ENCODE measurements at places on chromosomes 5 and 9.

DNA sequence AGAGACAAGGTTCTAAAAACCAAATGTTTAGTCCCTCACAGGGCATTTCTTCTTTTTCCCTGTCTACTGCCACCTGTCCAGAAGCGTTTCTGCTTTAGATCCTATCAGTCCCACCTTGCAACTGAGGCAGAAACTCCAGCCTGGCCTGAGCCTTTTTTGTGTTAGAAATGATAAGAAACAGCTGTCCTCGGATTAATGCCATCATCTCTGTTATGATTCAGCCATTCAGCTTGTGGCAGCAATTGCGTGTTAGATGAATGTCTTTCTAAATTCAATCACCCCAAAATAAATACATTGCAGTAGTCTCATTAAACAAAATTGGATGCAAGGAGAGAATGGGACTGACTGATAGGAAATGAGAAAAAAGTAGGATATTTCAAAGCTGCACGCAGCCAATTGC, 28.3 kb upstream of the FRMPD1 start:
- no peak for DNase-seq
- H3K27ac ChIP-seq, result no peak overlapping the region
- H3K36me3 ChIP-seq, result no peaks in the 10 kb centered on the region
- no peaks in the 10 kb centered on the region for H3K4me1 ChIP-seq
- no peaks in the 10 kb centered on the region for H3K27me3 ChIP-seq

DNA sequence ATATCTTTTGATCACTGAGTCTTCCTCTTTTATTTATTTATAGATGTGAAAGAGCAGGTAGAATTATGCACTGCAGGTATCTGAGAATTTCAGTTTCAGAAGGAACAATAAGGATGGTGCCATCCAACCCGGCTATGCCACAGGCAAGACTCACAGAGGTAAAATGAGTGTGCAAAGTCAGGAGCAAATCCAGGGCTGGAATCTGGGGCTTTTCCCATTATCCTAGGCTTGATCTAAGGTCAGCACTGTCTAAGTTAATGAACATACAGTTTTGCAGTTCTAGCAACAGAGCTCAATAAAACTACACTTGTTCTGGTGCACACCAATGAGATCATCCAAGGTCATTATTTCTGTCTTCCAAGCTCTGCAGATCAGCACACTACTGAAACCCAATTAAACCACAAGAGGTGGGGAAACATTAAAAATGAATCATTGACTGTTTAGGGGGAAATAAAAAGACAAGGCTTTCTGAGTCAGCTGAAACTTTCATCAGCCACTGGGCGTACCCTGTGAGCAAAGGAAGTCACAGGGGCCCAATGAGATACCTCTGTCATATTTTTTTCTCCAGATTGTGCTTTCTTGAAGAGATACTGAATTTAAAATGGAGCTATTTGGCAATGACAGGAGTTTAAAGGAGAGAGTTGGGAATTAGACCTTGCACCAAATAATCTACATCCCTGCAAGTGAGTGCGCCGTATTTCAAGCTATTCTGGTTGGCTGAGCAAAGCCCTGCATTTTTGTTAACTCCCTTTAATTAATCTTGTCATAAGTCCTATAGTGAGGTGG, 662.2 kb upstream of the ZNF608 start:
- DNase-seq, result no peak
- H3K4me1 ChIP-seq, result peaks cover 30% of the 10 kb centered on the region
- no peak overlapping the region for H3K27ac ChIP-seq

DNA sequence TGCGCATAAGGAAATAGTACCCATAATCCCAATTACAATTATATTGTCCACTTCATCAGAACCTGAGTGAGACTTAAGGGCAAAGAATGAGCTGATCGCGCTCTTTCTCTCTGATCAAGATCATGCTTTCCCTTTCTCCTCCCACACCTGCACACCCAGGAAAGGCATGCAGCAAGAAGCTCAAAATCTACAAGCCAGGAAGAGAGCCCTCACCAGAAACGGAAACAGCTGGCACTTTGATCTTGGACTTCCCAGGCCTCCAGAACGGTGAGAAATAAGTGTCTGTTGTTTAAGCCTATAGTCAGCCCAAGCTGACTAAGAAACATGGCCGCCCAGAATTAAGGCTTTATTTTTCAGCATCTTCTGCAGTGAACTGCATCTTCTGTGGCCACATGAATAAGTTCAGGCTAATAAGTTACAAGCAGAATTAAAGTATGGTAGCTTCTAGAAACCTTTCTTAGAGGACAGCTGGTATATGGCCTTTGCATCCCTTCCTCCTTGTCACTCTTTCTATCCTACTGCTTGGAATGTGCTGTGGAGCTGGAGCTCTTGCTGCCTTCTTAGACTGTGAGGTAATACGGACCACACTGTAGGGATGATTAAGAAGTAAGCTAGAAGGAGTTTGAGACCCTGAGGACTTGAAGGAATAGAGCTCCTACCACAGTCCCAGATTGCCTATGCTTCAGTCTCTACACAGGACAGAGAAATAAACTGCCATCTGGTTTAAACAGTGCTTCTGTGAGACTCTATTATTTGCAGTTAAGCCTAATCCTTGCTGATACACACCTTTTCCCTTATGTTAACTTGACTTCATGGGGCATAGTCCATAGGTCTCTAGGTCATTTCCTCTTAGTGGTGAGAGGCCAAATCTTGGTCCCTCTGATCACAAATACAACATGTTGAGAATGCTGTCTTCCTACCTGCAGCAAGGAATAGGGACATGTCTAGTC, 17.2 kb downstream of the OR2S2 start:
- no peaks in the 10 kb centered on the region for H3K4me1 ChIP-seq
- no peaks in the 10 kb centered on the region for H3K27me3 ChIP-seq
- no peak overlapping the region for H3K27ac ChIP-seq
- DNase-seq, result no peak
- no peak overlapping the region for H3K4me3 ChIP-seq

DNA sequence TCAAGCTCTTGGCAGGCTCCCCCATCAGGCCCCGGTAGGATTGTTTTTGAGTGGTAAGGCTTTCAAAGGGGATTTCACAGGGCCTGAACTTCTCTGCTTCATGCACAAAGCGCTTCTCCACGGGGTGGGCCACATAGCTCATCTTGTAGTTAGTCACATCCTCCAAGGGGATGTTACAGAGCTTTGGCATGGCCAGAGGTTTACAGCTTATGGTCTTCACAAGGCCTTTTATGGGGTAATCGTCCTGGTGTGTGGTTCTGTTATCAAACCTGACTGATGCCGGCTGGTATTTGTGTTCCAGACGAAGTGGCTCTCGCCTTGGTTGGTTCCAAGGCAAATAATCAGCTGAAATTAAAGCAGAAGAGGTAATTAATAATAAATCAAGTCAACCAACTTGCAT, 104.3 kb downstream of the SAXO1 start:
- H3K27ac ChIP-seq, result no peak overlapping the region
- H3K4me1 ChIP-seq, result no peaks in the 10 kb centered on the region
- H3K27me3 ChIP-seq, result no peaks in the 10 kb centered on the region

DNA sequence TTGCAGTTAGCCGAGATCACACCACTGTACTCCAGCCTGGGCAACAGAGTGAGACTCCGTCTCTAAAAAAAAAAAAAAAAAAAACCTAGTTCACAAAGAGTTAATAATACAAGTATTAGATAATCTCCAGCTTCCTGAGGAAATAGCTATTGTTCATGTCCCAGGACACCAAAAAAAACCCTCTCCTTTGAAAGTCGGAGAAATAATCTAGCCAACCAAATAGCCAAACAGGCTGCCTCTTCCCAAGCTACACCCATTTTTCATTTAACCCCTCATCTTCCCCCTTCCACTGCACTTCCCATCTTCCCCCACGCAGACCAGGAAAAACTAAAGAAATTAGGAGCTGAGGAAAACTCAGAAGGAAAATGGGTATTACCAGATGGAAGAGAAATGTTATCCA, 23.6 kb downstream of the CNOT8 start:
- no peak overlapping the region for H3K4me3 ChIP-seq
- H3K36me3 ChIP-seq, result peaks cover 12% of the 10 kb centered on the region
- no peaks in the 10 kb centered on the region for H3K27me3 ChIP-seq
- DNase-seq, result no peak
- no peaks in the 10 kb centered on the region for H3K4me1 ChIP-seq

GRCh38 chr5:22693121-22693520, 160.0 kb downstream of the CDH12 start:
- H3K4me3 ChIP-seq, result no peak overlapping the region
- H3K27me3 ChIP-seq, result no peaks in the 10 kb centered on the region
- no peaks in the 10 kb centered on the region for H3K4me1 ChIP-seq

- no peak overlapping the region for H3K27ac ChIP-seq
- peaks cover 6% of the 10 kb centered on the region for H3K4me1 ChIP-seq
- H3K27me3 ChIP-seq, result no peaks in the 10 kb centered on the region
- peak; percentile 37 for DNase-seq
- no peaks in the 10 kb centered on the region for H3K36me3 ChIP-seq
- no peak overlapping the region for H3K4me3 ChIP-seq
These were observed 2.6 kb upstream of the GCNT1 start for GRCh38 chr9:76456202-76456926.

- H3K27me3 ChIP-seq, result no peaks in the 10 kb centered on the region
- no peaks in the 10 kb centered on the region for H3K36me3 ChIP-seq
- H3K27ac ChIP-seq, result no peak overlapping the region
- no peaks in the 10 kb centered on the region for H3K4me1 ChIP-seq
- no peak overlapping the region for H3K4me3 ChIP-seq
These were observed 6.6 kb upstream of the PRXL2C start for GRCh38 chr9:96661711-96662110.

- H3K27ac ChIP-seq, result no peak overlapping the region
- no peak overlapping the region for H3K4me3 ChIP-seq
- H3K36me3 ChIP-seq, result no peaks in the 10 kb centered on the region
- peaks cover 6% of the 10 kb centered on the region for H3K4me1 ChIP-seq
These were observed 1.5 kb upstream of the GABBR2 start for GRCh38 chr9:98709968-98710965.

DNA sequence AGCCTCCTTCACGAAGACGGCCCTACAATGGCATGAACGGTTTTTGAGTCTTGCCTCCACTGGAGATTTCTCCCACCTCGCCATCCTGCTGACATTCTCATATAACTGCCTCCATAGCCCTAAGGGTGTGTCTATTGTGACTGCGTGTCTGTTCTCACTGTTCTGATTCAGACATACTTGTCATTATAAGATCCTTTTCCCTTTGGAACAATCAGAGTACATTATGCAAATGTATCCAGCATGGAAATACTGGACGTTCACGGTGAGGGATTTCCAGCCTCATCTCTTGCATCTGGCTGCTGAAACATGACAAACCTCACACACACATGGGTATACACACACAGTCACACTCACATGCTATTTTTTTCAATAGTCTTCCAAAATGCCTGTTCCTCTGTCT, 402.1 kb downstream of the DIRAS2 start:
- no peaks in the 10 kb centered on the region for H3K27me3 ChIP-seq
- H3K4me3 ChIP-seq, result no peak overlapping the region
- H3K36me3 ChIP-seq, result no peaks in the 10 kb centered on the region
- DNase-seq, result no peak
- no peaks in the 10 kb centered on the region for H3K4me1 ChIP-seq

DNA sequence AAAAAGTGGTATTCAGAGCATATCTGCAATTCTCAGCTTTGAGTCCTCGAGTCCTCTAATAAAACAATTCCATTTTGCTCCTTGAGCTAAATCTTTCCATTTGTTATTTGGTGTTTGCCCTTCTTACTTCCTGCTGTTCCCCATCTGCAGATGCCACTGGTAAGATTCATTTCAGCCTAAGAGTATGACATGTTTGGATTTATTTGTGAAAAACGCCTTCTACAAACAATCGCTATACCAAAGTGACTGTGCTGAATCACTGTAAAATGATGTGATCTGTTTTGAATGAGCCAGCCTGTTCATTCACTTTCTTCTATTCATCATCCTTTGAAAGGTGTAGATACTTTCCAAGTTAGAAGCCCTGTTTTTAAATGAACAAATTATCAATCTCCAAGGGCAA, 27.7 kb downstream of the KCTD16 start:
- H3K36me3 ChIP-seq, result no peaks in the 10 kb centered on the region
- no peak overlapping the region for H3K4me3 ChIP-seq
- no peak for DNase-seq

- no peak for DNase-seq
- H3K4me3 ChIP-seq, result no peak overlapping the region
- peaks cover 23% of the 10 kb centered on the region for H3K4me1 ChIP-seq
- H3K36me3 ChIP-seq, result no peaks in the 10 kb centered on the region
These were observed 1.6 kb upstream of the MARCHF6 start for GRCh38 chr5:10351919-10352318.

All from pancreas (tissue), 10 donors.